ENCODE measurements at places on chromosomes 5 and 9.

DNA sequence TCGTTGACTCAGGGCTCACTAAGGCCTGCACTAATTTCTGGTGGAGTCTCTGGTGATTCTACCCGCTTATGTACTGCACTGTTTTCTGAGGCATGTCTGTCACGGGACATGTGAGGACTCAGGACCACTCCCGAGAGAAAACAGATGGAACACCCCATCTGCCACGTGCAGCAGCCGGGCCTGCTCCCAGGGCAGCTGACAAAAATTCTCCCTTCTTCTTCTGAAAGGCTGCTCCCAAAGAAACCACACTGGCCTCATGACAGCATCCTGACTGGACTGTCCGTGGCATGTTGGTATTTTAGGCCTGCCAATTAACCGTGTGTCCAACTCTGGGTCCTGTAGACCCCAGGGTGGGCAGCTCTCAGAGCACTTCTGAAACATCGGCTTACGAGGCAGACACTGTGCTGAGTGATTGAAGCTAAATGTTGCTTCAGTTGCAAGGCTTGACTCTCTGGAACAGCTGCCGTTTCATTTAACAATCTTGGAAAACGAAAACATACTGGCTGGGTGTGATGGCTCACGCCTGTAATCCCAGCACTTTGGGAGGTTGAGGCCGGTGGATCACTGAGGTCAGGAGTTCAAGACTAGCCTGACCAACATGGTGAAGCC is 39.0 kb downstream of the FAM240B start:
- DNase-seq: no peak

DNA sequence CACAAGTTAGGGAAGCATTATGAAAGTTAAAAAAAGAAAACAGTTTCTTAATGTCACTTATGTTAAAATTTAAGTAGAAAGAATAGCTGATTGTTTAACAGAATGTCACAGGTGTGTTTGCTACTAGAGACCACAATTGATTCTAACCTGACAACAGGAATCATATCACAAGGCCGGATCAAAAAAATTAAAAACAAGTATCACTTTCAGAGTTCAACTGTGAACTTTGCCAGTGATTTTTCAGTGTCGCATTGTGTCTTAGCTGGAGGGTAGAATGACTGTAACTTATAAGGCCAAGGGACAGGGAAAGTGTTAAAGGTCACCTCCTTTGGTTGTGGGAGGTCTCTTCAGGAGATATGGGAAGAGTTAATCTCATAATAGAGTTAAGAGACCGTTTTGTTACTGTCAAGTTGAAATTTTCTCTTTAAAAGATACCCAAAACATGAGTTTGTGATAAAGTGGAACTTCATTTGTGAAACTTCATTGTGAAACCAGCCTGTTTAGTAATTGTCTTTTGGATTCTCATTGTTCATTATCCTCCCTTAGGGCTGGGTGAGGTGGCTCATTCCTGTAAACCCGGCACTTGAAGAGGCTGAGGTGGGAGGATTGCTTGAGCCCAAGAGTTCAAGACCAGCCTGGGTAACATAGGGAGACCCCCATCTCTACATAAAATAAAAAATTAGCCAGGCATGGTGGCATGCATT is 40.9 kb downstream of the CPEB4 start:
- no peak for DNase-seq

DNA sequence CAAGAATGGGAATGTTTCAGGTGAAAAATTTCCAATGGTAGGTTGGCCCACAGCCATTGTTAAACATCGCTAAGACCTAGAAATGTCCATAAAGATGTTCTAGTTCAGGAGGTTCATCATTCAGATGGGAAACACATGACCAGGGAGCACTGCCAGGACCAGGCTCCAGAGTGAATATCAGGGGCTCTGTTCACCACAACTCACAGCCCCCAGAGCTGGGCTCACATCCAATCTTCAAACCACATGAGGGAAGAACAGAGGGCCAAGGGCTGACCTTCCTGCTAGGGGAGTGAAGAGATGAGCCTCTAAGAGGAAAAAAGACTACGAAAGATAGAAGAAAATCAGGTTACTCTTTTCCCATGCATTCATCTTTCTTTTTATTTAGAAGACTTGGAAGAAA is 205.8 kb downstream of the SEMA5A start:
- DNase-seq: no peak

DNA sequence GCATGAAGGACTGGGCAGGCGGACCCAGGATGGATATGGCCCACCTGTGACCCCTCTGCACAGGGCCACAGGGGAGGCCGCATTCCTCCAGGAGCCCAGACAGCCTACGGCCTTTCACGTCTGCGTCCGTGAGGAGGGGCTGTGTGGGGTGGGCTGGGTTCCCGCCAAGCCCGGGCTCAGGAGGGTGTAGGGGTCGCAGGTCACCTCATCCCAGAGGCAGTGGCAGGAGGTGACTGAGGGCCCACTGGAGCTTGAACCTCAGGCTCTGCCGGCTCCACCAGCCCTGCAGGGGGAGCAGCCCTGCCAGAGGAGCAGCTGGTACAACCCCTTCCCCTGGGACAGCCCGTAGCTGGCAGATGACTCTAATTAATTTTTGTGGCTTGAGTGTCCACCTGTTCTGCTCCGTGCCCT is 40.7 kb upstream of the CACNA1B start:
- no peak for DNase-seq

DNA sequence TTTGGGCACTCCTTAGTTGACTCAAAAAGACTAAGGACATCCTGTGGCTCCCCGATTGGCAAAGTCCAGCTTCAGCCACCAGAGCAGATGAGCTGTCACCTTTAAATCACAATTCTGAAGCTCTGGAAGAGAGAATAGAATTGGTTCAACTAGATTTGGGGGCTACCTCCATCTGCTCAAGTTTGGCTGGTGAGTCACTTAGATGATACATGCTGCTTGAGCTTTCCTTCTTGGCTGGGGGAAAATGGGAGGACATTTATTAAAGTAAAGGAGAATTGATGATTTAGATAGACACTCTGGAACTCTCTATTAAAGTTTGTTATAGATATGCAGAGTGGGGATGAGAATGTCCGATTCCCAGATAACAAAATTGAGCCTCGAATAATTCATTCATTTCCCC is 30.0 kb upstream of the GRIA1 start:
- no peak for DNase-seq

GRCh38 chr9:133754688-133755227 is 16.6 kb upstream of the SARDH start:
- DNase-seq: no peak

DNA sequence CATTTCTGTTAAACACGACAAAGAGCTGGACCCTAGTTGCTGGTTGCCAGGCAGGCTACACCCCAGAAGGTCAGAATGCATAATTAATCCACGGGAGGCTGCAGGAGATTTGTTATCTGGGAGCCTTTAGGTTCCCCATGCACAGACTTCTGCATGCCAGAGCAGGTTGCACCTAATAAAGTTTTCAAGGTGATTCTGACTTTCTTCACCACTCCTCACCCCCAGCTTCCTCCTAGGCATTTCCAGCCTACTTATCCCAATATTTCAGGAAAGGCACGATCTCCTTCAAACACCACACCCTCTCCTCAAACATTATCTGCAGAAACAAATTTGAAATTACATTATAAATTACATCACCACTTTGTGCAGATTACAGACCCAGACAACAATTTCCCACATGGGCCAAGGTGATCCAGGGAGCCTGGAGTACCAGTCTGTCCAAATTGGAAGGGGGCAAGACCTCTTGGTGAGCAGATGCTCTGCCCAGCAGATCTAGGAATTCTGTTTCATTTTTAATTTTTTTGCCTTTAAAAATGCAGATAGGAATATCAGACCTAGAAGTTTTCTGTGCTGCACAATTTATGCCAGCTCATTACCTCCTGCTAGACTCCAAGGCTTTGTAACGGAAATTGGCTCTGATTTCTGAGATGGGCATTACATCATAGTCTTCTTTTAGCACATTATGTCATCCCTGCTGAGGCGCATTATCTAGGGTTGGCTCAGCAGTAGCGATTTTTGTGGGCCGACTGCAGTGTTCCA is 363.4 kb upstream of the SLC30A5 start:
- no peak for DNase-seq

DNA sequence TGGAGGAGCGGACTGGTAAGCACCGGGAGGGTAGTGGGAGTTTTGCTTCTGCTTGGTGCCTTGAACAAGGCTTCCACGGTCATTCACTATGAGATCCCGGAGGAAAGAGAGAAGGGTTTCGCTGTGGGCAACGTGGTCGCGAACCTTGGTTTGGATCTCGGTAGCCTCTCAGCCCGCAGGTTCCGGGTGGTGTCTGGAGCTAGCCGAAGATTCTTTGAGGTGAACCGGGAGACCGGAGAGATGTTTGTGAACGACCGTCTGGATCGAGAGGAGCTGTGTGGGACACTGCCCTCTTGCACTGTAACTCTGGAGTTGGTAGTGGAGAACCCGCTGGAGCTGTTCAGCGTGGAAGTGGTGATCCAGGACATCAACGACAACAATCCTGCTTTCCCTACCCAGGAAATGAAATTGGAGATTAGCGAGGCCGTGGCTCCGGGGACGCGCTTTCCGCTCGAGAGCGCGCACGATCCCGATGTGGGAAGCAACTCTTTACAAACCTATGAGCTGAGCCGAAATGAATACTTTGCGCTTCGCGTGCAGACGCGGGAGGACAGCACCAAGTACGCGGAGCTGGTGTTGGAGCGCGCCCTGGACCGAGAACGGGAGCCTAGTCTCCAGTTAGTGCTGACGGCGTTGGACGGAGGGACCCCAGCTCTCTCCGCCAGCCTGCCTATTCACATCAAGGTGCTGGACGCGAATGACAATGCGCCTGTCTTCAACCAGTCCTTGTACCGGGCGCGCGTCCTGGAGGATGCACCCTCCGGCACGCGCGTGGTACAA is 556 bp downstream of the PCDHGC3 start:
- no peak for DNase-seq

GRCh38 chr5:131991593-131992324 is 19.7 kb downstream of the ACSL6 start:
- DNase-seq: no peak

DNA sequence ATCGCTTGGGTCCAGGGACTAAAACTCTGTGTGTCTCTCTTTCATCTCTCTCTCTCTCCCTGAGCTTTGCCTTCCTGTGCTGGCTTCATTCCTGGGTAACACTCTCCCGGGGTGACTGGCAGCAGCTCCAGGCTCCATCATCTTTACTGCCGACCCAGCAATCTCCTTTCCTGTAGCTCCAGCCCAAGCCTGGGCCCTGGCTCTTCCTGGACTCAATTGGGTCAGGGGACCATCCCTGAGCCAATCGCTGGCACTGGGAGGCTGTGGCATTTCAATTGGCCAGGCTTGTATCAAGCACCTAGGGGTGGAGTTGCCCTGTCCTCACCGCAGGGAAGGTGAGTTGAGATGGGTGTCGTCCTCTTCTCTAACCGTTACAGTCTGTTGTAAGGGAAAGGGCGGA is 31.9 kb downstream of the FAM240B start:
- DNase-seq: no peak

GRCh38 chr5:68424799-68425537 is 209.4 kb downstream of the PIK3R1 start:
- DNase-seq: no peak

GRCh38 chr5:42756606-42757601 is at the start of gene CCDC152:
Gene CCDC152, plus strand, starts transcription at chr5:42756818. Its CDS starts 2,304 bp downstream, at chr5:42759122.
- DNase-seq: peak; percentile 9

DNA sequence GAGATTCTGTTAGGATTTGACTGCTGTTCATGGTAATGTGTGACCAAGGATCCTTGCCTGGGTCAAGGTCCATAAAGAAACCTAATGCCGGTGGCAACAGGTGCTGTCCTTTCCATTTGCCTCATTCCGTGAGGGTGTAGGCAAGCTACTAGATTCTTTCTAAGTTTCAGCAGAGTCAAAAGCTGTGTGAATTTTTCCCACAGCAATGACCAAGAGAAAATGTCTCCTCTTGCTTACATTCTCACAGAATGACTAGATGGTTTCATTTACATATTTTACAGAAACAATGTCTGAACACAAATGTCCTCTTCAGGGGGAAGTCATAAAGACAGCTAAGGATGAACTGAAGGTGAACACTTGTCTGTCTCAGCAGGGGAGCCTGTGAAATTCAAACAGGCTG is 75.3 kb upstream of the SV2C start:
- no peak for DNase-seq

DNA sequence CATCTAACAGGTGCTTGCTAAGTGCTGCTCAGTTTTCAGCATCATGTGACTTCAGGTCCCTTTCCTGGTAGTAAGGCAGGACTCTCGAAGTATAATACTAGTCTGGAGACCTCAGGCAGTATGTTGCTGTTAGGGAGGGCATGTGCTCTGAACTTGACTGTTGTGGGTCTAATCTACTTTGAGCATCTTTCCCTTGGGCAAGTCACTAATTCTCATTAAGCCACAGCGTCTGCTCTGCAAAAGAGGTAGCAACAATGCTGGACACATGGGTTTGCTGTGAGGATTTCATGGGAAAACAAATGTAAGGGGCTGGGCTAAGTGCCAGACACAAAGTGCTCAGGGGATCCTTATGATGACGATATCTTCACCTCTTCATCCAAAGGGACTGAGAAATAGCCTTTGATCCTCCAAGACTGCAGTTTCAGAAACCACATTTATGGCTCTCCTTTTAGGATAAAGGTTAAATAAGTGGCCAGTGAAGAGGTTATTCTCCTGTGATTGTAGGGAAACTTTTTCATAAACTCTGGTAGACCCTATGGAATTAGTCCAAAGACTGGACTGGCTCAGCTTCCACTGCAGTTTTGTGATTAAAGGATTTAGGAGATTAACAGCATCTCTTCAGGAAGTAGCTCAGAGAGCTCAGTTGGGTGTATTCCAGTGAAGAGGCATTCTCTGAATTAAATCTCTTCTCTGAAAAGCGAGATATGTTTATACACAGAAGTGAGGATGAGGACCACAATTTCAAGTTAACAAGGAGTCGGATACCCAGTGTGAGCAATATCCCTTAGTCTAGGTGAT is 216.6 kb downstream of the SGCD start:
- DNase-seq: no peak

- no peak for DNase-seq
Observed at GRCh38 chr5:137260820-137261695, 238.1 kb downstream of the SPOCK1 start.

DNA sequence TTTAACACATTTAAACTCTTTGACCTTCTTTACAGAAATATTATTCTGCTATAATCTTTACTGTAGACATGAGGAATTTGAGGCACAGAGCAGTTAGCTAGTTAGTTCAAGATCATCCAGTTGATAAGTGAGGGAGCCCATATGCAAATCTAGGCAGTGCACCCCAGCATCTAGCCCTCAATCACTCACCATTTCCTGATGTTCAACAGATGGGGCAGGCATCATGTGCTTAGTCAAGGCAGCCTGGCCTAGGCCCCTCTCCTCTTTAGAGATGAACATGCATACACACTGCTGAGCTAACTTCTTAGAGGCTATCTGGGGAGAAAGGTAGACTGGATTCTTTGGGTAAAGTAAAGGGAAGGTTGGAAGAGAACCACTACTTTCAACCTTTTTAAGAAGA is 206.8 kb upstream of the SLC24A2 start:
- DNase-seq: no peak

DNA sequence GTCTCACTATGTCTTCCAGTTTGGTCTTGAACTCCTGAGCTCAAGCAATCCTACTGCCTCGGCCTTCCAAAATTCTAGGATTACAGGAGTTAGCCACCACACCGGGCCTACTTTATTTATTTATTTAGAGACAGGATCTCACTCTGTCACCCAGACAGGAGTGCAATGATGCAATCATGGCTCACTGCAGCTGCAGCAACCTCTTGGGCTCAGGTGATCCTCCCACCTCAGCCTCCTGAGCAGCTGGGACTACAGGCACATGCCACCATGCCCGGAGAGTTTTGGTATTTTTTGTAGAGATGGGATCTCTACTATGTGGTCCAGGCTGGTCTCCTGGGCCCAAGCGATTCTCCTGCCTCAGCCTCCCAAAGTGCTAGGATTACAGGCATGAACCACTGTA is 32.8 kb downstream of the PHAX start:
- DNase-seq: no peak

GRCh38 chr9:34628656-34629490 is at the start of gene ARID3C:
Gene ARID3C, minus strand, starts transcription at chr9:34629066. Its CDS starts 1,052 bp downstream, at chr9:34628014.
- peak; percentile 40 for DNase-seq

Measured in T-helper 9 cell (primary cell).